ENCODE measurements at places on chromosomes 3 and 15.

DNA sequence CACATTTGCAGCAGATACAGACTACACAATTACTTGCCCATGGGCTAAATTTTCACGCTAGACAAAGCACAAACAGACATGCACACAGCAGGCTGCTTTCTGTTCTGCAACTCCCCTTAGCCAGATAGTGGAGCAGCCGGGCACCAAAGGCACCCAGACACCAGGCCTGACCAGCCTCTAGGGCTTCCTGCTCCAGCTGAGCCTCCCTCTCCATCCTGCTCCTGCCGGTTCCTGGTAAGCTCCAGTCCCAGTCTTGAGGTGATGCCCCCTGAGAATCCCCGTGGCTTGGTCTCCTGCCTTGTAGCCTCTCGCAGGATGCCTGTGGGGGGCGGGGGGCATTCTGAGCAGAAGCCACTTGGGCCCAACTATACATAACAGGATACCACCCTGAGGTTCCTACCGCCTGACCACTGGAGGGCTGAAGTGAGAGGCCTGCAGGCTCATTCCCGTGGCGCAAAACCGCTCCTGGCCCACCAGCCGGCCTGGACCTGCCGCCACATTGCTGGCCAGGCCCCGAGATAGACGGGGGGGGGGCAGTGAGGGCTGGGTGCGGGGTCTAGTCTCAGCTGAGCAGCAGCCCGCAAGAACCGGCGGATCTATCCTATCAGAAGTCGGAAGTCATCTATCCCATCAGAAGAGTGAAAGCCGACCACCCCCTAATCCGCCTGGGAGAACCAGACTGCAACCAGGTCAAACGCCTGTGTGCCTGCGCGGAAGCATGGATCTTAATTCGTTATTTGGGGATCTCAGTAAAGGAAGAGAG lies 3.9 kb downstream of the FOXL2 start:
- DNase-seq = no peak

- peak; percentile 1 for DNase-seq
Measured at GRCh38 chr3:30286007-30286669, 320.3 kb upstream of the TGFBR2 start.

GRCh38 chr3:78911394-78911793 lies 856.4 kb downstream of the ROBO1 start:
- no peak for DNase-seq

DNA sequence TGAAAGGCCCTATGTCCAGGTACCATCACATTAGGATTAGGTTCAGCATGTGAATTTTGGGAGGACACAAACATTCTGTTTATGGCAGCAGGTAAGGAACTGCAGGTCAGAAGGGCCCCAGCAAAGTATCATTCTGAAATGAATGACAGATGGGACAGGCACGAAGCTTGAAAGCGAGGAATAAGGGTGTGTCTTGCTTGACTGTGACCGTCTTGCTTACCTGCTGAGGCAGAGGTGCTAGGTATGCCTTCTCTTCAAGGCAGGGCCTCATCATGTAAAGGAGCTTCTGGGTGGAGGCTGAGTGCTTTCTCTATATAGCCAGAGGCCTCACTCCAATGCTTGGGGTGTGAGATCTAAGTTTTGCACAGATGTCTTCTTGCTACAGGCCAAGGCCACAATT lies 41.4 kb downstream of the TMEM108 start:
- no peak for DNase-seq

DNA sequence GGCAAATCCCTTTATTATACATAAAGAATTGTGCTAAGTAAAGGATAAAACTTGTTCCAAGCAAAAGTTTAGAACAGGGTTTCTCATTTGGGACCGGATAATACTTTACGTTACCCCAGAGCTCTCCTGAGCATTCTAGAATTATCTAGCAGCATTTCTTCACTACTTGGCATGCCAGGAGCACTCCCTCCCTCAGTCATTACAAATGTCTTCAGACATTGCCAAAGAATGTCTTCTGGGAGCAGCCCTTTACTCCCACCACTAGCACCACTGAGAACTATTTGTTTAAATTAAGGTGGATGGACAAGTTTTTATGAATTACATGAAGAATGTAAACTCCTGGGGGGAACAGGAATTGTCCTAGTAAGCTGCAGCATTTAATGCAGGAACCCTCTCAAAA lies 516.4 kb downstream of the GBE1 start:
- no peak for DNase-seq

GRCh38 chr3:166013073-166013679 lies 176.0 kb upstream of the BCHE start:
- DNase-seq = peak; percentile 34

All from NCI-H1694 treated with DMSO at 0.1 percent for 48 hours (cell line).